CD8-positive, alpha-beta T cell (primary cell): ENCODE measurements at places on chromosomes 5 and 9. TPM values are rescaled to one million over a fixed set of nuclear protein-coding genes. Genes with fewer than 3 reads are reported as not detected.

TMEM174 gene
- total RNA-seq, result not detected

RAD1 gene
- total RNA-seq, result 35.4 TPM

PCDHB5 gene
- not detected for total RNA-seq

RORB gene
- total RNA-seq, result not detected

FRRS1L gene
- not detected for total RNA-seq

FOXI1 gene
- total RNA-seq, result not detected

ROR2 gene
- 0.43 TPM for total RNA-seq

ZNF483 gene
- total RNA-seq, result 21.3 TPM

NUDCD2 gene
- 17.7 TPM for total RNA-seq

SYK gene
- 1.5 TPM for total RNA-seq

SLC6A19 gene
- total RNA-seq, result not detected

TPRN gene
- 4.1 TPM for total RNA-seq

ADAMTS6 gene
- total RNA-seq, result 4.3 TPM

SPAG8 gene
- total RNA-seq, result 0.78 TPM
